ENCODE measurements at places on chromosomes 16 and 17.

GRCh38 chr16:1108299-1109252 is 12.5 kb upstream of the C1QTNF8 start:
- DNase-seq = peak; percentile 23

- no peak for DNase-seq
These were observed 8.7 kb downstream of the CYBC1 start for GRCh38 chr17:82441691-82442487.

DNA sequence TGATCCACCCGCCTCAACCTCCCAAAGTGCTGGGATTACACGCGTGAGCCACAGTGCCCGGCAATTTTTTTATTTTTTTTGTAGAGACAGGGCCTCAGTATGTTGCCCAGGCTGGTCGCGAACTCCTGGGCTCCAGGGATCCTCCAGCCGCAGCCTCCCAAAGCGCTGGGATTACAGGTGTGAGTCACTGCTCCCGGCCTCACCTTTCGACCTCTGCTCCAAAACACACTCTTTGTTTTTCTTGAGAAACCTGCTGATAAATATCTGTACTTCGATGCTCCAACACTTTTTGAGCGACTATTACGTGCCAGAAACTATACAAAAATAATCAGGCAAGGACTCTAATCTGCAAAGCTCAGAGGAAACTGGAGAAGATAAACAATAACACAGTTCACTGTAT is 1.0 kb downstream of the MED1 start:
- no peak for DNase-seq

- no peak for DNase-seq
These were observed 87.2 kb upstream of the IRX3 start for GRCh38 chr16:54373534-54374520.

- DNase-seq = no peak
These were observed 184.8 kb downstream of the IRX5 start for GRCh38 chr16:55115506-55115905.

DNA sequence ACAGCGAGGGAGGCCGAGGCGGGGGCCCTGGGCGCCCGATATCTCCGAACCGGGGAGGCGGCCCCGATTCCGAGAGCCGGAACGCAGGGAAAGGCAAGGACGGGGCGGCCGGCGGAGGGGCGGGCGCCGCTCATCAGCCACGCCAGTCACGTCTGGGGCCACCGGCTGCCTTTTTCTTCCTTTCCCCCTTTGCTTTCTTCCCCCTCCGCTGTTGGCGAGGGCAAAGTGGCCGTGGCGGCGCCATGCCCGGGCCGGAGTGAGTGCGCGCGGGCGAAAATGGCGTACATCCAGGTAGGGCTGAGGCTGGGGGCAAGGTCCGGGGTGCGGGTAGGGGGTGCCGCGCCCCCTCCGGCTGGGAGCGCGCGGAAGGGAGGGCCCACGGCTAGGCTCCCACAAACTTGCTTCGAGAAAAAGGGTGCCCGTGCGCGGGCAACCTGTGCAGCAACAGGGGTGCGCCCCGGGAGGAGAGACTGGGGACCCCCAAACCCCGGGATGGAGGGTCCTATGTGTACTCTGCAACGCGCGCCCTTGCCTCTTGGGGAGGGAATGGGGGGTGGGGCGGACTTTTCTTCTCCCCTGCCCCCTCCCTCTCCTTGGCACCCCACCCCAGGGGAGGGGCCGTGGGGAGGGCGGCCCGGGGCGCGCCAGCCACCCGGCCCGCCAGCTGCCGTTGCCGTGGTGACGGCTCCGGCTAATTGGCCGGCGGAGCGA is 486 bp downstream of the SYT17 start:
- peak; percentile 85 for DNase-seq

- no peak for DNase-seq
These were observed 29.5 kb downstream of the PMFBP1 start for GRCh38 chr16:72142476-72142875.

DNA sequence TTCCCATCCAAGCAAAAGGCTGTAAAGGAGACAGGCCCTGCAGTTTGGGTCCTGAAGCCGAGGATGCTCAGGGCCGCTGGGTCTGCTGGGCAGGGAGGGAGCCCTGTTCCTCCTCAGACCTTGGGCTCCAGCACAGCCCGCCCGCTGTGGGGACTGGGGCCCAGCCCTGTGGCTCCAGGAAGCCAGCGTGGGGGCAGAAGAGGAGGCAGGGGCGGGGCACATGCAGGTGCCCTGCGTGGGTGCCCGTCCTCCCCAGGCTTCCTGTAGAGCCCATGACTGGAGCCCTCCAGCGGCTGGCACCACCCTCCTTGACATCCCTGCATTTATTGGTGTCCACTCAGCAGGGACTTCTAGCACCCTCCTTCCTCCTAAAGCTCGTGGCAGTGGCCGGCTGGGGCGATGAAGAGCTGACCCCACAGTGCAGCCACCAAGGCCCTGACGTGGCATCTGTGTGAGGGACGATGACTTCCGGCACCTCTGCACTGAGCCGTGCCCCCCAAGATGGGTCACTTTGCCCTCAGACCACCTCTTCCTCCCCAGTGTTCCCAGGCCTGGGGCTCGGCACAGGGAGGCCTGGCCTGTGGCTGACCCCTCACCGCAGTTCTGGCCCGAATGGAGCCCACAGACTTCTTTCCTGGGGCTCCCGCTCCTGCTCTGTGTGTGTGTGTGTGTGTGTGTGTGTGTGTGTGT is 9.9 kb downstream of the PRSS27 start:
- no peak for DNase-seq

Measured in NCI-H345 (cell line).